ENCODE measurements at places on chromosomes 6 and 20.
A peak's percentile ranks its signal among the peaks of the same experiment; 100 is the strongest.

GRCh38 chr6:170007468-170008293 is 256.3 kb downstream of the ERMARD start:
- no peak for DNase-seq

DNA sequence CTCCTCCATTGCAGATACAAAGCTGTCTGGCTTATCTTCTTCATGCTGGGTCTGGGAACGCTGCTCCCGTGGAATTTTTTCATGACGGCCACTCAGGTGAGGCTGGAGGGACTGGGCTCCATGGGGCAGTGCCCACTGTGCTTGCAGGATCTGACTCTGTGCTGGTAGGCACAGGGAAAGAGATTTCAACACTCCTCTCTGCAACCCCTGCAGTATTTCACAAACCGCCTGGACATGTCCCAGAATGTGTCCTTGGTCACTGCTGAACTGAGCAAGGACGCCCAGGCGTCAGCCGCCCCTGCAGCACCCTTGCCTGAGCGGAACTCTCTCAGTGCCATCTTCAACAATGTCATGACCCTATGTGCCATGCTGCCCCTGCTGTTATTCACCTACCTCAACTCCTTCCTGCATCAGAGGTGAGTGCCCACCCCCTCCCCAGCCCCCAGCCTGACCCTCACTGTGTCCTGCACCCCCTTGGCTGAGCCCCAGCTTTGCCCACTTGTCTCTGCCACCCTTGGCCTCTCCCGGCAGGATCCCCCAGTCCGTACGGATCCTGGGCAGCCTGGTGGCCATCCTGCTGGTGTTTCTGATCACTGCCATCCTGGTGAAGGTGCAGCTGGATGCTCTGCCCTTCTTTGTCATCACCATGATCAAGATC is 6.1 kb downstream of the SLC29A1 start:
- DNase-seq = no peak

DNA sequence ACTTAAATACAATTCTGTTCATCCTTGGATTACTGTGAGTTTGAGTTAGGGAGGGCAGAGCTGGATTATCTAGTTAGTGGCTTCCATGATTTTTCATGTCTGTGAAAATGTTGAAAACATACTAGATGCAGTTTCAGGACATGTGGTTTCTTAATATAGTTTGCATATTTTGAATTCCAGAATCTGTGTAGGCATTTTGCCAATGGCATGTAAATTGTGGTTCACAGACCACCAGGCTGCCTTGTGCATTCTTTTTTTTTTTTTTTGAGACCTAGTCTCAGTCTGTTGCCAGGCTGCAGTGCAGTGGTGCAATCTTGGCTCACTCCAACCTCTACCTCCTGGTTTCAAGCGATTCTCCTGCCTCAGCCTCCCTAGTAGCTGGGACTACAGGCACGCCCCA is 42.8 kb downstream of the CDC5L start:
- DNase-seq = no peak

DNA sequence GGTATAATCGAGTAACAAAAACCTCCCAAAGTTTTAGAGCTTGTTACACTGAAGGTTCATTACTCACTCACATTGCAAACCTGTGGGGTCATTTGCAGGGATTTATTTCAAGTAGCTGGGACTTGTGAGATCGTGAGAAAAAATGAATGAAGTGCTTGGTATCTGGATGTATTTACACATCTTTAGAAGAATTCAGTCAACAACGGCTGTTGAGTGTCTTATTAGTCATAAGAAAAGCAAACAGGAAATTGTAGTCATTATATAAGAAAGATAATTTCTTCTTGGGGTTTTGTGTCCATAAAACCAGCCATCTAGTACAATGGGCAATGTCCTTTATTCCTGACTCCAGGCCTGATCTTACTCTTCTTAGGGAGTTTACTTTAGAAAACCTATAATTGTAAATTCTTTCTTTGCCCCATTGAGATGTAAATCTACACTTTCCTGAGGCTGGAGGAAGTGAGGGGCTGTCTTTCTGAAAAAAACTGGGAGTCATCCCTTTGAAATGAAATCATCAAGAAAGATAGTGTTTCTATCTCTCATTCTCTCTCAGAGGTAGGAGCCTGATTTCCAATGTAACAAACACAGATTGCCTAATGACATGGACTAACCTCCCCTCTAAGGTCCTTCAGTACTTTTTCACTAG is 202.5 kb upstream of the ASCC3 start:
- no peak for DNase-seq

DNA sequence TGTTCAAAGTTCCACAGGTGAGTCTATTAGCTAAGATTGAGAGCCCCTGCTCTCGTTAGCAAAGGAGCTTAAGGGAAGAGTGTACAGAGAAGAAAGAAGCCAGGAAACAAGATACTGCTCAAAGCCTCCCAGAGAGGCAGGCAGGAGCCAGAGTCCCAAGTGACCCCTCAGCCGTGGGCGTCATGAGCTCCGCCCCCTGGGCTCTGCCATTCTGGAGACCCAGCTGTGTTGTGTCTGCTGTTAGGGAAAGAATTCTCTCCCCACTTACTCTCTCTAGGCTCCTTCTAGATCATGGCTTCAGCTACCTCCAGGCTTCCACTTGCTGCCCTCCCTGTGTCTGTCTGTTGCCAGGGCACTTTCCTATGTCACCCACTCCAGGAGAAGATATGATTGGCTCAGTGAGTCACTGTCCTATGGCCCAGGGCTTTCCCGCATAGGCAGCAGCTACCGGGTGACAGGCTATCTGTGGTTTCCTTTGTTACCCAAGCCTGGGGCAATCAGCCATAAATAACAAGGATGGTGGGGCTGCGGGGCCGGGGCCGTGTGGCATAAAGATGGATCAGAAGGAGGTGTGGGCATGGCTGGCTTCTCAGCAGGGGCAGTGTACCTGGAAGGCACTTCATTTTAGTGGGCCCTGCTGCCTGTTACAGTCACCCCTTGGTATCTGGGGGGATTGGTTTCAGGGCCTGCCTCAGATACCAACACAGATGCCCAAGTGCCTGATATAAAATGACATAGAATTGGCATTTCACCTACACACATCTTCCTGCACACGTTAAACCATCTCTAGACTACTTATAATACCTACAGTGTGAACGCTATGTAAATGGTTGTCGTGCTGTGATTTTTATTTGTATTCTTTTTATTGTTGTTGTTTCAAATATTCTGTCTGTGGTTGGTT is 118.9 kb downstream of the ARMC2 start:
- DNase-seq = no peak

GRCh38 chr6:142304241-142304640 is 2.4 kb downstream of the ADGRG6 start:
- DNase-seq = no peak

DNA sequence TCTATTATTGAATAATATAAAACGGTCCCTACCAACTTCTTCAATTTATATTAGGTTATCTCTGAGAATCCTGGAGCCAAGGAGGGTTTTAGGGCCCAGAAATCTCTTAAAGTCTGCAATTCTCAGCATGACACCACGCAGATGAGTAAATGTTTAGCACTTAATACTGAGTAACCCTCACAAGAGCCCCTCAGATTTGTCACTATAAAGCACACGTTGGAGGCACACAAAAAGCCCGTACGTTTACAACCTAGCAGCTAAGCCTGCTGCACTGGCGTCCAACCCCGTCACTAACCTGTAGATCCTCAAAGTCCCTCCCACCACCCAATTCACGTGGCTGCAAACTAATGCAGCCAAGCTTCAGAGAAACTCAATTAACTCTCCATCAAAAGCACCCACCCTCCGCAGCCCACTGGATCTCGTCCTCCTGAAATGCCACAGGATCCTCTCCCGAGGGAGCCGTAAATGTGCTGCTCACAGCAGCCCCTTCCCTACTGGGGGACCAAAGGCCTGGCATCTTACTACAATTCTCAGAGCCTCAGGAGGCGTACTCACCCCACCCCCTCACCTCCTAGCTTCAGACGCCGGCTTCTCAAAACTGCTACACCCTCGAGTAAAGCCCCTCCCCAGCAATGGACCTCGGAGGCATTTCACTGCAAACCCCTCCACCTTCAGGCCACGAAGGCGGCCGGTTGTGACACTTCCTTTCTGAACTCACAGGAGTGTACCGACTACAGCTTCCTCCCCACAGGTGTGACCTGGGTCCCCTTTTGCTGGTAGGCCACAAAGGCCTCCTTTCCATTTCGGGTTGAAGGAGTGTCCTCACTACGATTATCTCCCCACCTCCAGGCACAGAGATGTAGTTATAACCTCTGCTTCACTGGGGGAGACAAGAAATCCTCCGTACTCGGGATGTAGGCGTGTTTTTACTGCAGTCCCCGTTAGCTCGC is 909 bp downstream of the CPNE1 start:
- peak; percentile 53 for DNase-seq

GRCh38 chr6:73207221-73207837 is 18.0 kb downstream of the KHDC1L start:
- no peak for DNase-seq

DNA sequence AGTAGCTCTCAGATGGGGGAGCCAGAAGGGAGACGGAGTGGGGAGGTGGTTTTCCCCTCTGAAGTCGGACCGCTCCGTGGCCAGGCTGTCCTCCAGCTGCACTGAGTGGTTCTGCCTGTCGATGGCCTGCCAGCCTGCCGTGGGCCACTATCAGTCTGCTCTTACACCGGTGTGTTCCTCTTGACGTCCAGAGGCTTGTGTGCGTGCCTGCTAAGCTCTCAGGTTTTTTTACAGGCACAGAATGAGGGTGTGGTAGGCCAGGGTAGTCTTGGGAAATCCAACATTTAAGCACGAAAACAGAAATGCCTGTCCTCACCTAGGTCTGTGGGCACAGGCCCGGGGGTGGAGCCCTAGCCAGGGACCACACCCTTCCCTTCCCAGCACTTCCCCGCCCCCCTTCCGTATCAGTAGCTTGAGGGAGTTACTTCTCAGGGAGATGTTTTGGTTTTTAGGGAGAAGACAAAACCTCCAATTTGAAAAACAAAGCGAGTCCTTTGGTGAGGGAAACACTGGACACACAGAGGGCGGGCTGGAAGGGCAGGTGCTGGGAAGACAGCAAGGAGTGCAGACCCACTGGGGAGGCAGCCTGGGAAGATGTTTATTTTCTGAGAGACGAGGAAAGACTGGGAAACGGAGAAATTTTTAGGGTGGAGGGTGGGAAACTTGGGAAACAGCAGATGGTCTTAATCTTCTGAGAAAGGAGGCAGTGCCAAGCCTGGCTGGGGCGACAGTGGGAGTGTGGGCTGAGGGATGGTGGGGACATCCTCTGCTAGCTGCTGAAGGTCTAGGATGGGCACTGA is 106.5 kb downstream of the LY86 start:
- DNase-seq = no peak

DNA sequence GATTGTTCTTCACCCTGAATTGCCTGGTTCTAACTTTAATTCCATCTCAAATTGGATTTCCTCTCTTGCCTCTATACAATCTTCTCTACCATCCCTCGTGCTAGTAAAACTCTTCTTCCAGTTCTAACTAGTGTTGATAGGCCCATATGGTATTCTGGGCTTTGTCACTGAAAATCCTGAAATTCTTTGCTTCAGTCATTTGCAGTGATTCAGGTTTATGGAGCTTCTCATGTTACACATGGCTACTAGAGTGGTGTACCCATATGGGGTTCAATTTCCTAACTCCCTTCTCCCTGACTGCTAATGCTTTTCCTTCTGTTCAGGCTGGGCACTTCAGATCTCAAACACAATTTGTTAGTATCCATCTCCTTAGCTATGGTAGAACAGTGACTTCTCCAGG is 956.6 kb downstream of the KIF16B start:
- no peak for DNase-seq

DNA sequence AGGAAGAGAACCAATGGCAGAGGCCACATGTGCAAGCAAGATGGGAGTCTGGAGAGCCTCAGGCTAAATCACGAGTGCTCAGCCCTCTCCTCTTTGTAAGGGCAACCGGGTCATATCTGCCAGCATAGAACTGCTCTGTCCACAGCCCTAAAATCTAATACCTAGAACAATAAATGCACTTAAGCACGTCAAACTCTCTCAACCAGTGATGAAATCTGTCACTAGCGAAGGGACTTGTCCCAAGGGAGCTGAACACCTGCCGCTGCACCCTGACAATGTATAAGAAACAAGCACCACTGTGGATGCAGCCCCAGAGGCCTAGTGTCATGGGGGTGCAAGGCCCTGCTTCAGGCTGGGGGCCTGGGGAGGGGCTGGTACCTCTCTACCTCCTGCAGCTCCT is 82.5 kb downstream of the PRL start:
- DNase-seq = no peak

- DNase-seq = no peak
Measured at GRCh38 chr6:52241819-52242218, 2.5 kb downstream of the IL17F start.
